ENCODE measurements at places on chromosomes 5 and 9.
A peak's percentile ranks its signal among the peaks of the same experiment; 100 is the strongest.

- H3K36me3 ChIP-seq: no peaks in the 10 kb centered on the region
- H3K27ac ChIP-seq: no peak overlapping the region
- DNase-seq: no peak
- H3K4me1 ChIP-seq: no peaks in the 10 kb centered on the region
- no peak overlapping the region for H3K4me3 ChIP-seq
Measured at GRCh38 chr5:40041452-40041851, 616.7 kb upstream of the DAB2 start.

DNA sequence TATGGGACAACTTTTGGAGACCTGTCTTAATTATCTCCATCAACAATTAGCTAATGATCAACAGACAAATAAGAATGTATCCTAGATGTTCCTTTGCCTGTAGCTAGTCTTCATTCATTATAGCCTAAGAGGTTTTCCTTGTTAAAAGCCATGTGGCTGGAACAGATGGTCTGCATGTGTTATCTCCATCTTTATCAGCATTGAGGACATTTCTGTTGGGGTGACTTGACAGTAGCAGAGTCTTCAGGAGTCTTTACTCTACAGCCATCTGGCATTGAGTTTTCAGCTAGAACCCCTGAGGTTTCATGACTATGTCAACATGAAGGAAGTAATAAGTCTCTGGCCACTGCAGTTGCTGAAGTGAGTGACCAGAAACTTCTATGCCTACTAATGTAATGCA is 106.6 kb upstream of the TLE4 start:
- H3K4me3 ChIP-seq: no peak overlapping the region
- no peaks in the 10 kb centered on the region for H3K36me3 ChIP-seq
- no peaks in the 10 kb centered on the region for H3K4me1 ChIP-seq
- no peak for DNase-seq
- H3K27me3 ChIP-seq: no peaks in the 10 kb centered on the region
- no peak overlapping the region for H3K27ac ChIP-seq

DNA sequence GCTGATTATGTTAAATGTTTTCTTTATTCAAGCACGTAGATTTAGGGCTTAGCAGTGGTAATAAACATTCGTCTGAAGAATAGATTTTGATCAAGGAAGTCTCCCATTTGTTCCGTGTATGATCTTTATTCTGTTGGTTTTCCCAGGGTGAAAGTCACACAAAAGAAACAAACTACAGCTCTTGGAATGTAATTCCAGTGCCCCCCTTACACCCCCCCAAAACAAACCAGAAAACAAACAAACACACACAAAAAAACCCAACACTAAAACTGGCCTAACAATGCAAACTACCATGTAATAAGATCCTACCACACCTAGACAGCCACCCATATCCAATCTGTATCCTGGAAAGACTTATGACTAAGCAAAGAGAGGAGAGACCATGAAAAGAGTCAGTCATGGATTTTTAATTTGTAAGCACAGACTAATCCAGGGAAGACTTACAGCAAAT is 196.2 kb upstream of the ELL2 start:
- H3K4me1 ChIP-seq: peaks cover 16% of the 10 kb centered on the region
- no peak overlapping the region for H3K27ac ChIP-seq
- no peaks in the 10 kb centered on the region for H3K27me3 ChIP-seq

- no peak overlapping the region for H3K27ac ChIP-seq
- no peak overlapping the region for H3K4me3 ChIP-seq
- no peak for DNase-seq
- 0 out of 2 replicates have a peak, but pooled peaks cover 4% of the 10 kb centered on the region for H3K4me1 ChIP-seq
Measured at GRCh38 chr5:78799266-78800017, 150.9 kb upstream of the LHFPL2 start.

- H3K27me3 ChIP-seq: peaks cover 77% of the 10 kb centered on the region
- H3K27ac ChIP-seq: no peak overlapping the region
- DNase-seq: no peak
- no peaks in the 10 kb centered on the region for H3K4me1 ChIP-seq
- no peaks in the 10 kb centered on the region for H3K36me3 ChIP-seq
Measured at GRCh38 chr9:133273819-133274218, 1.2 kb downstream of the ABO start.

GRCh38 chr9:106892632-106893031 is 29.7 kb downstream of the ZNF462 start:
- peak overlapping the region; percentile 12 for H3K4me3 ChIP-seq
- H3K4me1 ChIP-seq: peaks cover 74% of the 10 kb centered on the region
- H3K27me3 ChIP-seq: no peaks in the 10 kb centered on the region
- no peaks in the 10 kb centered on the region for H3K36me3 ChIP-seq

DNA sequence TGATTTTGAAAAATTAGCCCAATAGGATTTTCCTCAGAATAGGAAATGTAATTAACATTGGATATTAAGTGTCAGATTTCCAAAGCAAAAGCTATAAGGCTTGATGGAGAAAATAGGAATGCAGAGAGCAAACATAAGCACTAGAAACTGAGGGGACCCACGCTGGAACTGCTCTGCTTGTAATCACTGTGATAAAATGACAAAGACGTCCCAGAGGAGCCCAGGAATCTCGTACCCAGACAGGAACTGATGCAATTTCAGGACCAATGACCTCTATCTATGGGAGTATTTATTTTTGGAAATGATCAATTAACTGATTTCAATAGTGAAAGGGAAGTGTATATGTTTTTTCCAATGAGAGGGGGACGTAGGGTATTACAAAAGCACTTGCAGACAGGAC is 714.5 kb upstream of the WWC1 start:
- H3K36me3 ChIP-seq: no peaks in the 10 kb centered on the region
- no peak overlapping the region for H3K4me3 ChIP-seq
- DNase-seq: peak; percentile 46
- H3K27ac ChIP-seq: peak overlapping the region; percentile 29
- peaks cover 46% of the 10 kb centered on the region for H3K4me1 ChIP-seq

DNA sequence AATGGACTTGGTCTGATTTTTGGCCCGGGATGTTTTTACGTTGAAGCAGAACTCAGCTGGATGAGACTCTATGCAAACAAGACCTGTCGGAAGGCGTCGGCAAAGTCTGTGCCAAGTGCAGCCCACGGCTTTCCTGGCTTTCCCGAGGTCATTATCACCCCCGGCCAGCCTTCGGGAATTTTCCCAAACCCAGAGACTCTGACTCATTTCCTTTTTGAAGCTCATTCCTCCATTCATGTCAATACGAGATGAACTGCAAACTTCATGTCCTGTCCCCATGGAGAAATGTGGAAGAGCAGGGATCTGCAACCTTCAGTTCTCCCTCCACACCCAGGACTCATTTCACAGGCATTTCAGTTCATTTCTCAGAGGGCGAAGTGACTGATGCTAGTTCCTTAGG is 95.3 kb downstream of the IRX2 start:
- H3K4me3 ChIP-seq: no peak overlapping the region
- no peak overlapping the region for H3K27ac ChIP-seq
- H3K4me1 ChIP-seq: no peaks in the 10 kb centered on the region

DNA sequence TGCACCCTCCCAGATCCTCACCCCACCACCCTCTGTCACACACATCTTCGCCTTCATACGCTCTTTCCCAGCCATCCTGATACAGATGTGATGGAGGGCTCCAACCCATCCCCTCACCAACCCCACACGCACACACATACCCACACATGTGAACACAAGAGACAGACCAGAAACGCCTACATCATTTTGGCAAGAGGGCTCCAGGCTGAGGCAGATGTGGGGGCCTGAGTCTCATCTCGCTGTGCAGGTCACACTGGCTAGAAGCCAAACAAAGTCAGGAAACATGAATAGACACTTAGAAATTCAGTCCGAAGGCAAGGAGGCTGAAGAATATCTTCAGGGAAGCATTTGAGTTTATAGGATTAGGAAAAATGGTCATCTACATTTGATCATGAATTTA is 6.2 kb downstream of the PRDM12 start:
- no peak for DNase-seq
- H3K36me3 ChIP-seq: no peaks in the 10 kb centered on the region
- no peak overlapping the region for H3K27ac ChIP-seq
- H3K4me1 ChIP-seq: peaks cover 3% of the 10 kb centered on the region

- no peaks in the 10 kb centered on the region for H3K27me3 ChIP-seq
- no peak overlapping the region for H3K27ac ChIP-seq
- no peak for DNase-seq
- H3K4me1 ChIP-seq: no peaks in the 10 kb centered on the region
- H3K36me3 ChIP-seq: no peaks in the 10 kb centered on the region
Measured at GRCh38 chr9:138043411-138044345, 166.1 kb downstream of the CACNA1B start.

GRCh38 chr9:90975781-90976538 is 174.3 kb downstream of the SYK start:
- no peak overlapping the region for H3K27ac ChIP-seq
- H3K4me3 ChIP-seq: no peak overlapping the region
- H3K36me3 ChIP-seq: no peaks in the 10 kb centered on the region
- no peaks in the 10 kb centered on the region for H3K4me1 ChIP-seq

GRCh38 chr9:37582548-37583157 is 6.5 kb upstream of the FBXO10 start:
- H3K4me3 ChIP-seq: no peak overlapping the region
- peaks cover 50% of the 10 kb centered on the region for H3K36me3 ChIP-seq
- no peak overlapping the region for H3K27ac ChIP-seq

All from GM23338 (cell line).